Stromal cell of bone marrow (primary cell): ENCODE measurements at places on chromosomes 12 and 14.
A peak's percentile ranks its signal among the peaks of the same experiment; 100 is the strongest.

GRCh38 chr12:80838024-80838658 is 99.6 kb downstream of the LIN7A start:
- no peak for DNase-seq

- DNase-seq: no peak
These were observed 38.2 kb upstream of the SNX6 start for GRCh38 chr14:34668111-34668510.

- DNase-seq: no peak
These were observed 15.6 kb upstream of the REP15 start for GRCh38 chr12:27680619-27681018.

GRCh38 chr12:12236896-12237295 is 29.9 kb downstream of the LRP6 start:
- no peak for DNase-seq

- DNase-seq: peak; percentile 61
These were observed 50.1 kb upstream of the STK38L start for GRCh38 chr12:27193854-27194544.

- no peak for DNase-seq
These were observed 365.3 kb downstream of the ZFP36L1 start for GRCh38 chr14:68427550-68427890.

DNA sequence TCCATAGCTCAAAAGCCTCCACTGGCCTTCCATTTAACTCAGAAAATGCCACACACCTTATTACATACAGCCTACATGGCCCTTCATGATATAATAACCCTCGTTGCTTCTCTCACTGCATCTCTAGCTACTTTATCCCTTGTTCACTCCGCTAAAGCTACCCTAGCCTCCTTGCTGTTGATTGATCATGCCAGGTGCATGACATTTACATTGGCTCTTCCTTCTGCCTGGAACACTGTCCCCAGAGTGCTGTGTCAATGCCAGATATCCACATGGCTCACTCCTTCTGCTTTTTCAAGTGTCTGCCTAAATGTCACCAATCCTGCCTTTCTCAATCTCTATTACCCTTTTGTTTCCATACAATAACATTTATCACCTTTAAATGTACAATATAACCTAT is 58.3 kb downstream of the CAND1 start:
- no peak for DNase-seq

GRCh38 chr12:53259891-53260290 is 8.2 kb upstream of the ESPL1 start:
- no peak for DNase-seq

DNA sequence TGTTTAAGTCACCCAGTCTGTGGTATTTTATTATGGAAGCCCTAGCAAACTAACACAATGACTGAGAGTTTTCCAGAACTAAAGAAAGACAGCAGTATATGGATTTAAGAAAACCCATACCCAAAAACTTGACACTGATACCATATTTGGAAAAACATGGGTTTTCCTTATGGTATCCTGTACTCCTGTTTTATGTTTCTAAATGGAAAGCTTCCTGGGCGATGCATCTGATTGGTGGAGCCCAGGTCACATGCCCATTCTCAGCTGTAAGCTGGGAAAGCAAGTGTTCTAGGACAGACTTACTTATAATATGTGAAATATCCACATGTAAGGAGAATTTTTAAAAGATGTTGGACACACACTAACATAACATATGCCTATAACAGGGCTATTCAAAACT is 4.5 kb upstream of the RNASE4 start:
- peak; percentile 2 for DNase-seq

- DNase-seq: no peak
These were observed 7.8 kb downstream of the PITPNM2 start for GRCh38 chr12:123142921-123143735.

DNA sequence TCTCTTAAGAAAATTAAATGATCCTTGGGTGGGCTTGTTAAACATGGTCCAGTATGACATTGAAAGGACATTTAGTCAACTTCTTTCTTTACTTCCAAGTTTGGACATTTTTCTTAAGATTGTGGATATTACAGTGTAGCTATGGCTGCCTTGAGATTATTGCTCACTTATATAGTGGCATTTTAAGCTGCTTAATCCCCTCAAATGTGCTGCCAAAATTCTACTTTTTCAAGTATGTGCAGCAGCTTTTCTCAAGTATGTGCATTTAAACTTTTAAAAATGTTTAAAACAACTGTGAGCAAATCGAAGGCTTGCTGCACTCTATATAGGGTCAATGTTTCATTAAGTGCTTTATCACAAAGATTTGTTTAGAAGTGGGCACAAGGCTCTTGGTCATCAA is 7.4 kb downstream of the TXNRD1 start:
- no peak for DNase-seq

GRCh38 chr14:63322897-63323573 is 4.3 kb upstream of the GPHB5 start:
- DNase-seq: no peak

DNA sequence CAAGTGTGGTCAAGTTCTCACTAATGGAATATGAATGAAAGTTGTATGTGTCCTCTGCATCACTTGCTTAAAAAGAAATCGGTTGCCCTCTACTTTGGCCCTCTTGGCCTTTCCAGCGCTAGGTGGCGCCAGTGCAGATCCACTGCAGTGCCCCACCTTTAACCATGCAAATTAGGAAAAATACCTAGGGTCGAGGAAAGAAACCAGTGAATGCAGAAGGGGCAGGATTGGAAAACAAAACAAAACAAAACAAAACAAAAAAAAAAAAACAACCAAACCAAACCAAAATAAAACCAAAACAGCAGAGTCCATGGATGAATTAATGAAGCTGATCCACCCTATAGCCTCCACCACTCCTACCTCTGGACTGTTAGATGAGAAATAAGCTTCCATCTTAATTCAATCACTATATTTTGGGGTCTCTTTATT is 12.9 kb upstream of the NEMF start:
- peak; percentile 41 for DNase-seq

DNA sequence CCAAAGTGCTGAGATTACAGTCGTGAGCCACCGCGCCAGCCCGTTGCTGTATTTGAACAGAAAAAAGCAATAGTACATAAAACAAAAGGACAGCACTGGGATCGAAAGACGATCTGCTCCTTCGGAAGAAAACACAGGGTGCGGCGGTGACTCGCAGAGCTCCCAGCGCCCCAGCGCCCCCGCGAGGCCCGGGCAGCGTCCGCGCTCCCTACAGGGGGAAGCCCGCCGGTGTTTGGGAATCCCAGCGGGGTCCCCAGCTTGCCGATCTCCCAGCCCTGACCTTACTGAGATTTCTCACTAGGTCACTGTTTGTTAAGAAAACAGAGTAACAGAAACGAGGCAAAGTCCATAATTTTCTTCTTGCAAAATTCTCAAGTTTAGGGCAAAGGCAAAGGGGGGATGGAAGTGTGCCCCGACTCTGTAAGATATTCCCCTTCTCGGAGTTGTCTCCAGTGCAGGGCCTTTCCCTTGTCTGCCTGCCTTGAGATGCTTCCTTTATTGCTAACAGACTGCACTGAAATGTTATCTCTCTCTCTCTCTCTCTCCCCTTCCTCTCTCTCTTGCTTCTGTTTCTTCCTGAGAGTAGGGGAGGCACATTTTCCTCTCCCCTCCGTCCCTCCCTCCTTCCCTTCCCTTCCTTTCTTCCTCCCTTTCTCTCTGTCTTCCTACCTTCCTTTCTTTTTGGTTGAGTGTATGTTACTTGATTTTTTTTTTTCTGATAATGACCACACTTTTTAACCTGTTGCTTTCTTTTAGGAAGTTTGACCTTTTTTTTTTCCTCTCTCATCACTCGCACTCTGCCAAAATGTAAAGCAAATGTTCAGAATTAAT is 91.9 kb downstream of the TMEM30B start:
- peak; percentile 36 for DNase-seq

DNA sequence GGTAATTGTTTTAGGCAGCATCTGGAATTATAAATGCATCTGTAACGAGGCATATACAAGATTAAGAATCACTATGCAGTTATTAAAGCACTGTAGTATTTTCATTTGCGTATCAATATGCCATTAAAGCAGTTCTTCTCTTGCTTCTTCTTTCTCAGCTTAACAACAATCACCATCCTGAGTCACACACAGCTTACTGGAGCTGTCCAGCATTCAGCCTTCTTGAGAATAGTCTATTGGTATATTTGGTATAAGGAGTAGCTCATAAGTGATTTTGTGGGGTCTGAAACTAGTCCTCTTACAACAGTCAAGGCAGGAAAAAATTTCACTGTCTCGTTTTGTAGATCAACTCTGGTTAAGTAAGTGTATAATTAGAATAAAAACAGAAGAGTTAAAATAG is 523.0 kb upstream of the FOXG1 start:
- DNase-seq: no peak

DNA sequence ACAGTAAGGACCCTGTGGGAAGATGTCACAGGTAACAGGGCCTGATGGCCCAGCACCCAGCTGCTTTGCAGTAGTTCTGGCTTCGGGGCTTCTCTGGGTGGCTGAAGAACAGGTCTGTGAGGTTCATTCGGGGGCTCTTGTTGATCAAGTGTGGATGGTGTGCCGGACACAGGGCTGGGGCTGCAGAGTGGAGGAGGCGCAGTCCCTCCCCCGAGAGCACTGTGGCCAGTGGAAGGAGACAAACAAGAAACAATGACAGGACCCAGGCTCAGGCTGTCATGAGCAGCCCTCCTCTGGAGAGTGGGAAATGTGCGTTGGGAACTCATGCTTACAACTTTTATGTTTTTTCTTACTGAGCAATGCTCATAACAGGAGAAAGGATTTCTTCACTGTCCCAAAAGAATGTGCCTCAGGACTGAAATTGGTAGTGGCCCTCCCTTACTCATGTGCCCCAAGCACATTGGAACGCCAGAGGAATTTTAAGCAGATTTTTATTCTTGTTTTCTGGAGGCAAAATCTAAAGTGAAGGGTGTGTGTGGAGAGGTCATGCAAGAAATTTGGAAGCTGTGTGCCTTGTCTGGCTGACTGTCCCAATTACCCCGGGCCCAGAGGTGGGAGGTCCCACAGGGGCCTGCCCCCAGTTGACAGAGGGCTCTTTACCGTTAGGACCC is 233.8 kb downstream of the CACNA1C start:
- no peak for DNase-seq

GRCh38 chr14:67620217-67620785 is 581 bp downstream of the ARG2 start:
- DNase-seq: no peak

- no peak for DNase-seq
These were observed 170.4 kb downstream of the PRKD1 start for GRCh38 chr14:29757188-29757680.

DNA sequence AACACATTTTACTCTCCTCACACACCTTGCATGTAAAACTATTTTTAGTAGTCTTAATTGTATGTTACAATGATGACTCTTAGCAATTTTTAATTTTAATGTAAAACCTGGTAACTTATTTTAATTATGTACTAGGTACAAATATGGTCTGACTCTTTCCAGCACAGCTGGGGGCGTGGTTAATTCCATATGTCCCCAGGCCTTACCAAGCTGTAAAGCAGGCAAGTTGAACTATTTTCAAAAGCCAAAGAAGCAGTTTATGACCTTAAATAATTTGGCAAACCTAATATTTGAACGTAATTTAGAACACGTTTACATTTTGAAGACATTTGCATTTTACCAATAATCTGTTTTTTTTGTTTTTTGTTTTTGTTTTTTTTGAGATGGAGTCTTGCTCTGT is 9.3 kb upstream of the ACOT6 start:
- no peak for DNase-seq

DNA sequence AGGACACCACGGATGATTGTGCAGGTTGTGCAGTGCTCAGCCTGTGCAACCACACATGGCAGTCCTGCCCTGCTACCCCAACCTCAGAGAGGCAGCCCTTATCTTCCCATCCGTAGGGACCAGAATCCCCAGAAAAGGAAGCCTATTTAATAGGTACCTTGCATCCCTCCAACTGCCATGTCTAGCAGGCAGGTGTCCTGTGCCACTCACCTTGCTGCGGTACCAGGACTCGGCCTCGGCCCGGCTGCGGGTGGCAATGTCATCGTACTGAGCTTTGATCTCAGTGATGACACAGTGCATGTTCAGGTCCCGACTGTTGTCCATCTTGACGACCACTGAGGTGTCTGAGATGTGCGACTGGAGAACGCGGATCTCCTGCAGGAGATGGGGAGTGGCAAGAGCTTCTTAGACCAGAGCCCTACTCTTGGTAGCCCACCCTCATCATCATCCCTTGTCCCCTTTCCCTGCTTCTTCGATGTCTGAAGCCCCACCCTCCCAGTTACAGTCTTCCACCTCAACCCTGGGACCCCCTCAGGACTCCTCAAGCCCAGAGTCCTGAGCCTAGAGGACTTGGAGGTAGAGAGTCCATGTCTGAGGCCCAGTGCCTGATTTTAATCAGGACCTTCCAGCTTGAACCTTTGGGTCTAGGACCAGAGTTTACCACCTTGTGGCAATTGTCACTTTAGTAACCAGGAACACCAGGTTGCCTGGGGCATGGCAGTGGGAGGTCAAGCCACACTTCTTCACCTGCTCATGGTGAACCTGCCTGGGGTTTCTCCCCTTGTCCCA is 20.5 kb downstream of the KRT7 start:
- DNase-seq: no peak

- no peak for DNase-seq
These were observed 14.6 kb downstream of the GNS start for GRCh38 chr12:64744422-64745258.

DNA sequence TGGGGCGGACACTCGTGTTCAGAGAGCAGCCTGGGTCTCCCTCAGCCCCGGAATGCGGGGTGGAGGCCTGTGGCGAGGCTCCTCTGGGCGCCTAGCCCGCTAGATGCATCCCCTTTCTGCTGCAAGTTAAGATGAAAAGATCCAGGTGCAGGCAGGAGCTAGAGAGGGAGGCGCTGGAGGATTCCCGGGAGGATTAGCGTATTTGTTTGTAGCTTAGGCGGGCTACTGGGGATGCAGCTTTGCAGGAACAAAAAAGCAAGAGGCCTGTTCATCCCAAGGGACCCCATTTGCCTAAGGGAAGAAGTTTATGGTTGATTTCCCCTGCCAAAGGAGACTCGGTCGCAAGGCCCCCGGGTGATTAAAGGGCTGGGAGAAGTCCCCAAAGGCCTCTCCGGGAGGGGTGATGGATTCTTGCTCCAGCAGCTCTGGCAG is 824 bp downstream of the CCDC177 start:
- DNase-seq: no peak

GRCh38 chr12:16008421-16008824 is 97.3 kb downstream of the DERA start:
- DNase-seq: no peak

GRCh38 chr14:22977684-22978486 is 4.5 kb downstream of the AJUBA start:
- no peak for DNase-seq

GRCh38 chr12:131418121-131418520 is 292.8 kb upstream of the SFSWAP start:
- DNase-seq: no peak

DNA sequence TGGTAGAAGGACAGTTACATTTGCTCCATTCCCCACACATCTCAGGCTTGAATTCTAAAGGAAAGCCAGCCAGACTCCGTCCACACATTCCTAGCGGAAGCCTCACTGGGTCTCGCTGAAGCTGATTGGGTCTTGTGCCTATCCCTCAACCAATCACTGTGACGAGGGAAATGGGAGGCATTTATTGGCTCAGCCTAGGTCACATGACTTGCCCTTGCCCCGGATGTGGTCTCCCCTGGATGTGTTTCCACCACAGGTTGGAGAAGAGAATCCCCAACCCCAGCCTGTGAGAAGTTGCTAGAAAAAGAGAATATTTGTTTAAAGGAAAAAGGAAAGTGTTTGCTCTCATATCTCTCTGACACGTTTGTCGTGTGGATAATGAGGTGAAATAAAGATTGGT is 93.4 kb downstream of the C12orf75 start:
- DNase-seq: no peak

- DNase-seq: no peak
These were observed 5.0 kb downstream of the TBX5 start for GRCh38 chr12:114400925-114401324.

- DNase-seq: no peak
These were observed 144.5 kb upstream of the SLC38A2 start for GRCh38 chr12:46516933-46517578.
